ENCODE measurements at places on chromosomes 11 and 22.

DNA sequence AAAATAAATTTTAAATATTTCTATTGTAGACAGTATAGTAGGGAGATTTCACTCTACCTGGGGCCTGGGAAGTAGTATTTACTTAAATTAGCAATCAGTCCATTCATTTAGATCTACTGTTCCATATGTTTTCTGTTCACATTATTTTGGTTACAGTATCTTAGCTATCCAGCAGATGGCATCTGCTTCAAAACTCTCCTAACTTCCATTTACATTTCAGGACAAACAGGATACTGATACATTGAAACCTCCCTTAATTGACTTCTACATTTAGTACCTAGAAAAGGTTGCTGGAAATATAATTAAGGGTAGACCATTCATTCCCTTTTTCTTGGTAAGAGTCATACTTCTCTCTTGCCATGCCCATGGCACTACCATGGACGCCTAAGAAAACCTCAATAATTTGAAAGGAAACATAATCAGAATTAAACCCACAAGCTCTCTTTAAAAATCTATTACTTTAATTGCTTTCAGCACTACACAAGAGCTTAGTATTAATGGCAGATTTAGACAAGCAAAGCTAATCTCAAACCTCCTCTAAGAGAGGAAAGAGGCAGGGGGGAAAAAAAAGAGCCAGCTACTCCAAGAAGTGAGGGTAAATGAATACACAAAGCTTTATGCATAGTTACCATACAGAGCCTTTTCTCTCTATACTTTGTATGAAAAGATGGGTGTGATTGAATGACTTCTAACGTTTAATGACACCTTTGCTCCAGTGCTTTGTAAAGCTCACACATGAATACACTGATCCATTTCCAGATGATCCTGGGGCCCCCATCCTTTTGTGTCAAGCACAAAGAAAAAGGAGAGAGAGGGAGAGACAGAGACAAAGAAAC is 131.2 kb upstream of the MTMR2 start:
- DNase-seq, result no peak

DNA sequence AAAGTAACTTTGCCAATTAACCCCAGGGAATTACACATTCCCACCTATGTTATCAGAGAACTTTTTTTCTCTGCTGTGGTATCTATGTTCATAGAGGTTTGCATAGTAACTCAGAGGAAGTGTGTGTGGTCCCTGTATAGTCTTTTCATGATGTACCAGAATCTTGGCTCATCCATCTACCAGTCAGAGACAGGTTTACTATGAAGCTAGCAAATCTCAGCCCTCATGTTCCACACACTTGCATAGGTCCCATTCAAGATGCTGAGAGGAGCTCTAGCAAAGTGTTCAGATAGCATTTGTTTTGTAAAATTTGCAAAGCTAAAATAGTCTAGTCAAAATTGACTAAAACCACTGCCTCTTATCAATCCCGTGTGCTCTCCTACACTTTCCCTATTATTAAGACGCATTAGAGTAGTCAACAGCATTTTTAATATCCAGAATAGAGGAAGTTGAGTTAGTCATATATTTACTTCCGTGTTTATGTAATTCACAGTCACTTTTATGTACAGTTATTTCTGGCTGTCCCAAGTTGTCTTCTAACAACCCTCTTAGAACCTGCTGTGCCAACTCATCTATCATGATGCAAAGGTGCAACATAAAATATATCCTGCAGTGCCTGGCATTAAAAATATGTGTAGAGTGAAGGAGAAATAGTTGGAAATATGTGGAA is 184.2 kb downstream of the FAM76B start:
- no peak for DNase-seq

- DNase-seq, result no peak
Observed at GRCh38 chr22:26979294-26979693, 321.9 kb downstream of the MIAT start.

DNA sequence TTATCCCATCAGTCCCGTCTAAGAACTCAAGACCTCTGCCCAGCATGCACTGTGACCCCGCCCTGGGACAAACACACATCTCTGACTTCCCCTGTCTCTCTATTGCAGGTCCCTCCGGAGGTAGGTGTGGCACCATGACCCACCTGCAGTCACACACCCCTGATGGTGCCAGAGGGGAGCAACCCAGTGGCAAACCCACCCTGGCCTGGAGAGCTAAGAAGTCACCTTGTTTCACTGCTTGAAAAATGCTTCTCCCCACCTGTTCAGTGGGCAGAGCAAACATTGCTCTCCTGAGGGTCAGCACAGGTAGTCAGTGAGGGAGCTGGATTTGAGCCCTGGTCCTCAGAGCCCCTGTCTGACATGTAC is 23.9 kb downstream of the CAPN1 start:
- DNase-seq, result no peak

GRCh38 chr11:73784734-73785133 is 2.9 kb upstream of the MRPL48 start:
- no peak for DNase-seq

DNA sequence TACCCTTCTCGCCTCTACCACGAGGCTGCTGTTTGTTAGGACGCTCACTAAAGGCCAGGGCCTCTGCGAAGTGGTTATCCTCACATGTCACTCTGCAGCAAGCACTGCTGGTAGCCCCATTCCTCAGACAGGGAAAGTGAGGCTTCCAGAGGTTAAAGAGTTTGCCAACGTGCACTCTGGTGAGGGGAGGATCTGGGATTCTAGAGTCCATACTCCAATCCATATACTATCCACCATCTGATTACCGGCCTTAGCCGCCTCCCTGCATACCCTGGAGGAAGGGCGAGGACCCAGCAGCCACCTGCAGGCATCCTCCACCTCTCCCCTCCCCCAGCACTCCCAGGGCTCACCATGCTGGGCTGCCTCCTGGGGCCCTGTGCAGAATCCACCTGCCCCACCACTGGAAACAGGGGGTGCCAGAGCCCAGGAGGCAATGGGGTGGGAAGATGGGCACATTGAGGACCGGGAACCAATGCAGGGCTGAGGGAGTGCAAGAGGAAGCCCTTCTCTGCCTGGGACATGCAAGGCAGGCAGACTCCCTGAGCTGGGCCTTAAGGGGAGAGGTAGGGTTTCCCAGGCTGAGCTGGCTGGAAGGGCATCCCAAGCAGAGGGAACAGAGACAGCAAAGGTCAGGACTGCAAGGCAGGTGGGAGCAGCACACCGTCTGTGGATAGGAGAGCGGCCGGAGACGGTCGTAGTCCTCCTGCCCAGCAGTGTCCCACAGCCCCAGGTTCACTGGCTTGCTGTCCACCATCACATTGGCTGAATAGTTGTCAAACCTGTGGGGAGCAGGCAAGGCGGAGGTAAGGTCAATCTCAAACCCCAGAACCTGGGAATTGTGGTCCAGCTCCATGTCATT is 11.7 kb downstream of the RAC2 start:
- no peak for DNase-seq

DNA sequence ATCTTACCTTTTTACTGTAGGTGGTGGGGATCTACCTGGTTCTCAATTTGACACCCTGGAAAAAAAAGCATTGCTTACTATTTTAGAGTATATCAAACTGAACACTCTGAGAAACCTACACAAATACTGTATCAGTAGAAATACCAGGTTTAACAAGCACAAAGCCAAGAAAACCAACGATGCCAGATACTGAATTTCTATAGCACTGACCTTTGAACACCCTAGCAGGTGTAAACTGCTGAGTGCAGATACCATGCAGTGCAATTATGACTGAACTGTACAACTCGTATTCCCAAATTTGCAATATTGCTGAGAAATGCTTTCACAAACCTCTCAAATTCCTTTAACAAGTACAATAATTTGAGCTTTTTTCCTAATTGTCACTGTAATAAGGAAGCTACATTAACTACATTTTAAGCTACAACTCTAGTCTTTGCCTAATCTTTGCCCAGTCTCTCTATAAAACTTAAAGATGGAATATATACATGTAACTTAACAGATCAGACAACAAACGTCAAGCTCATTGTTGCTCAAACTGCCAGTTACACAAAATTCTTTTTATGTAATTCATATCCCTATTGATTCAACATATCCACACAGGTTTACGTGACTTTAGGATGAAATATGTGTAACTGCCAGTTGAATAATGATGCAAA is 8.9 kb downstream of the TAF1D start:
- DNase-seq, result no peak

DNA sequence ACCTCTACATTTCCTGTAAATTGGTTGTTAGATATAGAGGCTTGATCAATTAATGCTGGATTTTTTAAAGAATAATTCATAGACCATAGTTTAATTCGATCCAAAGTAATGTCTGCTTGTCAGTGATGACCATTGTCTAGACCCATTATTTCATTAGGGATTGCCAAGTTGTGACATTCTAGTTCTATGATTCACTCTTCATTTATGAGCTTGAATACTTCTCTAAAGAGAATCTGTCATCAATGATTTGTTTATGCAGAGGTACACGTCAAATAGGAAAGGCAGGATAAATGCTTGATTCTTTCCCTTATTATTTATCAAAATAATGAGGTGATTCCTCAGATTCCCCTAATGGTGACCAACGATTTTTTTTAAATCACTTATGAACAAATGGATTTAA is 24.0 kb upstream of the ROBO3 start:
- no peak for DNase-seq

DNA sequence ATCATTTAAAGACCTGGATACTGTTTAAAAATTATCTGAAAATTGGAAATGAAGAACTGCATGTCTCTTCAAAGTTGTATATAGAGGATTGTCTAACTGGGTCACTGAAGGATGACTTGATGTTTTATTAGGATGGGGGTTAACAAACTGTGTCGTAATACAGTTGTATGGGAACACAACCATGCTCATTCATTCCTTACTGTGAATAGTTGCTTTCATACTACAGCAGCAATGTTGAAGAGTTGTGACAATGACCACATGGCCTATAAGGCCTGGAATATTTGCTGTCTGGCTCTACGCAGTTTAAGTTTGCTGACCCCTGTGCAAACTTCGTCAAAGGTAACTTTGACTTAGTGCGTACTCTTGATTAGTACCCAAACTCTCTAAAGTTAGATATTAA is 38.4 kb downstream of the FDX1 start:
- no peak for DNase-seq

DNA sequence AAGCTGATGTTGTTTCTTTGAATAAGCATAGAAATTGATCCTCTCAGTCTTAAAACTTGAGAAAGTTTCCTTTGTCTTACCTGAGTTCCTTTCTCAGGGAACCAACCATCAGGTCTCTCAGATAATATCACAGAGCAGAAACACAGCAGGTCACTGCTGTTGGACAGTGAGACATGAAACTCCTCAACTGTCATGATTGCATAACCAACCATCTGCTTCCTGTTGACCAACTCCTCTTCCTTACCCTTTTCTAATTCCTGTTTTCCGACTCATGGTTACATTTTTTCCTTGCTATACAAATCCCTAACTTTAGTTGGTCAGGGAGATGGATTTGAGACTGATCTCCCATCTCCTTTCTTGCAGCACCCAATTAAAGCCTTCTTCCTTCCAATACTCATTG is 845.3 kb downstream of the FAM181B start:
- DNase-seq, result no peak

- DNase-seq, result peak; percentile 47
Observed at GRCh38 chr11:45252134-45252856, 33.8 kb downstream of the SYT13 start.

GRCh38 chr11:18720091-18720807 is 5.7 kb downstream of the IGSF22 start:
- no peak for DNase-seq

DNA sequence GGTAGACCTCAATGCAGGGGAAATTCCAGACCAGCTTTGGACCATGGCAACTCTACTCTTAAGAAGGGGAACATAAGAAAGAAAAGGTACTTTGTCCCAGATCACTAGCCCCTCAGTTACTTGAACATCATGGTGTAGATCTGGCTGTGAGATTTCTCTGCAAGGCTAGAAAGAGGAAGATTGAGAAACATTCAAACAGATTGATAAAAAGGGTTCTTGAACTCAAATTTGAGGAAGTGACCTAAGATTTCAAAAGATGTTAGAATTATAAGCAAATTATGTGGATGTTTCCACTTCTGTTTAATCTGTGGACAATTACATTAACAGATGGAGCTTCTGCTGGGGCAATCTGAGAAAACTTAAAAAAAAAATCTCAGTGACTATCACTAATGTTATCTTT is 21.8 kb upstream of the UPB1 start:
- no peak for DNase-seq

- no peak for DNase-seq
Observed at GRCh38 chr22:37313376-37314314, 31.3 kb downstream of the CYTH4 start.

Measured in GM19239 (cell line).